Activated T-helper 1 cell treated with anti-CD3 and anti-CD28 coated beads, Interleukin-12 subunit alpha, Interleukin-12 subunit beta, Interleukin-2, Interleukin-4 antibody, amounts not matched to agents 30 ng/mL and 10 ng/mL and 1 ng/mL, durations not matched to agents 14 hours and 24 hours and 36 hours (primary cell): ENCODE measurements at places on chromosomes 12 and 14.
A peak's percentile ranks its signal among the peaks of the same experiment; 100 is the strongest.

DNA sequence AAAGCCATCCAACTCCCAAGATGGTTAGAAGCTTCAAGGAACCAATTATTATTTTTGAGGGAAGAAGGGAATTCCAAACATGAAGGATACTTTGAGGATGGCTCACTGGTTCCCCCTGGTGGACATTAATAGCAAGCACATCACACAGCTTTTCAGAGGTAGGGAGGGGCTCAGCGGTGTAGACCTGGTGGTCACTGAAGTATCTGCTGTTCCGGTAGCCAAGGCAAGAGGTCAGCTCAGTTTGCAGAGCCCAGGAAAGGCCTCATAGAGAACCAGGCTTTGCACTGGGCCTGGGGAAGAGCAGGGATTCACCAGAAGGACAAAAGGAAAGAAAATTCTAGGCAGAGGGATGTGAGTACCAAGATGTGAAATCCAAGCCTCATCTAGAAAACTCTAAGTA is 118.7 kb downstream of the KSR2 start:
- H3K4me3 ChIP-seq: no peak overlapping the region
- H3K27ac ChIP-seq: no peak overlapping the region
- H3K27me3 ChIP-seq: peaks cover 2% of the 10 kb centered on the region
- no peaks in the 10 kb centered on the region for H3K36me3 ChIP-seq

GRCh38 chr14:35688126-35688826 is 120.8 kb downstream of the RALGAPA1 start:
- H3K4me3 ChIP-seq: no peak overlapping the region
- no peaks in the 10 kb centered on the region for H3K27me3 ChIP-seq
- H3K27ac ChIP-seq: no peak overlapping the region
- peaks cover 8% of the 10 kb centered on the region for H3K36me3 ChIP-seq
- H3K4me1 ChIP-seq: peaks cover 25% of the 10 kb centered on the region

DNA sequence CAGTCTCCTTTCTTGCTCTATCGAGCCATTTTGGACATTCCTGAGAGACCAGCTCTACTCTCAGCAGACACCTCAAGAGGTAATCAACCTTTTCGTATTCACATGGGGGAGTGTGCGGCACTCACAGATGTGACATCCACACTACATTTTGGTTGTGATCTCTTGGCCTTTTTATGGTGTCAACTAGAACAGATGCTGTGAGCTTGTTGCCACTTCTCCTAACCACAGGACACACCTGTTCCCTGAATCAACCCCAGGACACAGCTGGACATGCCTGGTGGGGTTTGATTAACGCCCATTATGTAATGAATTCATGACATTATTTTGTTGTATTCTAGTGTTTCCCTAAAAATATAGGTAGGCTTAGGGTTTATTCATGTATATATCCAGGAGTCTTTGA is 1143.6 kb downstream of the TMEM121 start:
- no peaks in the 10 kb centered on the region for H3K4me1 ChIP-seq
- H3K27ac ChIP-seq: no peak overlapping the region
- no peak overlapping the region for H3K4me3 ChIP-seq
- peaks cover 36% of the 10 kb centered on the region for H3K27me3 ChIP-seq

- no peak overlapping the region for H3K4me3 ChIP-seq
- DNase-seq: no peak
- no peaks in the 10 kb centered on the region for H3K27me3 ChIP-seq
- no peaks in the 10 kb centered on the region for H3K4me1 ChIP-seq
- H3K36me3 ChIP-seq: no peaks in the 10 kb centered on the region
Measured at GRCh38 chr12:19988459-19988873, 379.9 kb upstream of the PDE3A start.

DNA sequence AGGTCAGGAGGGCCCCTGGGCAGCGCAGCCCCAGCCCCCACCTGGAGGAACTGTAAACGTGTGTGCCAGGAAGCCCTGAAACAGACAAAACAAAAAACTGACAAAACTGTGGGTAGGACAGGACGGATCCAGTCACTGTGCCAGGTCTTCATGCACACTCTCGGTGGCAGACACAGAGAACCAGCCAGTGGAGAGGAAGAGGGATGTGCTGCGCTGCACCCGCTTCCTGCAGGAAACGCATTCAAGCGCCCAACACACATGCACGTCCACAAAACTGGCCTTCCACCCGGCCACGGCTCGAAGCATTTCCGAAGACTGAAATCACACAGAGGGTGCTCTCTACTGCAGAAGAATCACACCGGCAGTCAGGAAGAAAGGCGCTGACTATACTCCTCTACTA is 16.9 kb downstream of the BRF1 start:
- peak overlapping the region; percentile 45 for H3K4me3 ChIP-seq
- peaks cover 31% of the 10 kb centered on the region for H3K4me1 ChIP-seq
- H3K27me3 ChIP-seq: no peaks in the 10 kb centered on the region

- peaks cover 8% of the 10 kb centered on the region for H3K4me1 ChIP-seq
- no peaks in the 10 kb centered on the region for H3K27me3 ChIP-seq
- H3K4me3 ChIP-seq: no peak overlapping the region
- H3K27ac ChIP-seq: no peak overlapping the region
- DNase-seq: no peak
- H3K36me3 ChIP-seq: peaks cover 28% of the 10 kb centered on the region
Measured at GRCh38 chr12:79818856-79819255, 116.0 kb downstream of the PPP1R12A start.

GRCh38 chr12:11825278-11825677 is 175.8 kb downstream of the ETV6 start:
- DNase-seq: no peak
- H3K4me1 ChIP-seq: peaks cover 55% of the 10 kb centered on the region
- peak overlapping the region; percentile 19 for H3K4me3 ChIP-seq
- H3K27ac ChIP-seq: peak overlapping the region; percentile 54
- H3K36me3 ChIP-seq: peaks cover 45% of the 10 kb centered on the region

GRCh38 chr12:88420457-88420856 is 159.8 kb downstream of the KITLG start:
- H3K27ac ChIP-seq: no peak overlapping the region
- H3K4me3 ChIP-seq: no peak overlapping the region
- H3K36me3 ChIP-seq: no peaks in the 10 kb centered on the region
- H3K27me3 ChIP-seq: no peaks in the 10 kb centered on the region

DNA sequence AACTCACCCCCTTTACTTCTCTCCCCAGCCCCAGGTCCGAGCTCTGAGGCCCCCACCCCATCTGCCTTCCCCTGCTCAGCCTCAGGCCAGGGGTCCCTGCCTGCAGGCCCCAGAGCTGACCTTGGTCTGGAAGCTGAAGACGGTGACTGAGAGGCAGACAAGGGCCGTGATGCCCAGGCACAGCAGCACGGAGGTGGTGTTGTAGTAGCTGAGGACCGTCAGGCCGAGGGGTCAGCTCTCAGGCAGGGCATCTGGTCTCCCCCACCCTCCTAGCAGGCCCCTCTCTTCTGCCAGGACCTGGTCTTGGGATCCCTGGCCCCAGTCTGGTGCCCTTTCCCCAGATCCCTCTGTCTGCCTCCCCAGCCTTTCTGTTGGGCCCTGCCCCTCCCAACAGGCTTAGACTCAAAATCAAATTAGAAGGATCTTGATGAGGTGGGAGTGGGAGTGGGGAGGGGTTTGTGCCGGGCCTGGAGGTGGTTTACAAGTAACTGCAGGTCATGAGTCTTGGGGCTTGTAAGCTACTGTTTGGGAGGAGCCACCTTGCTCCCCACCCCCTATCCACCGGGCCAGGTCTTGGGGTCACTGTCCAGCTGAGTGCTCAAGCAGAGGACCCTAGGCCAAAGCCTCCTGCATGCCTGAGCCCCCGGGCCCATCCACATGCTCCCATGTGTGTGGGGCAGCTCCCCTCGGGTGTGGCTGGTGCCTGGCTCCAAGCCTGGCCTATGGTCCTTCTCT is 14.2 kb downstream of the FAIM2 start:
- no peak overlapping the region for H3K4me3 ChIP-seq
- no peaks in the 10 kb centered on the region for H3K36me3 ChIP-seq
- DNase-seq: no peak
- no peaks in the 10 kb centered on the region for H3K4me1 ChIP-seq

DNA sequence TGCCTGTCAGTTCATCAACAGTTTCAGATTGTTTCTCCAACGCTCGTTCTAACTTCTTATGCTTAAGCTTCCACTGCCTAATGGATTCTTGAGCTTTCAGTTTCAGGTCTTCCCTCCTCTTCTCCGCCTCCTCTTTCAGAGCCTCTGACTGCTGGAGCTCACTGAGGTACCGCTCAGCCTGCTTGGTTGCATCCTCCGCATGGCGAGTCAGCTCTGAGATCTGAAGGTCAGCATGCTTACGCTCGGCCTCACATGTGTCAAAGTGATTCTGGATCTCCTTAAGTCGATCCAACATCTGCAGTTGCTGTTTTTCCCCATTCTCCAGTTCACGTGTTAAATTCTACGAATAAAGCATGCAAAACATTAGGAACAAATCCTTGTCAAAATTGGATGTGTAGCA is 148.8 kb downstream of the CEP128 start:
- H3K36me3 ChIP-seq: peaks cover 9% of the 10 kb centered on the region
- H3K4me1 ChIP-seq: no peaks in the 10 kb centered on the region
- no peaks in the 10 kb centered on the region for H3K27me3 ChIP-seq
- DNase-seq: no peak

DNA sequence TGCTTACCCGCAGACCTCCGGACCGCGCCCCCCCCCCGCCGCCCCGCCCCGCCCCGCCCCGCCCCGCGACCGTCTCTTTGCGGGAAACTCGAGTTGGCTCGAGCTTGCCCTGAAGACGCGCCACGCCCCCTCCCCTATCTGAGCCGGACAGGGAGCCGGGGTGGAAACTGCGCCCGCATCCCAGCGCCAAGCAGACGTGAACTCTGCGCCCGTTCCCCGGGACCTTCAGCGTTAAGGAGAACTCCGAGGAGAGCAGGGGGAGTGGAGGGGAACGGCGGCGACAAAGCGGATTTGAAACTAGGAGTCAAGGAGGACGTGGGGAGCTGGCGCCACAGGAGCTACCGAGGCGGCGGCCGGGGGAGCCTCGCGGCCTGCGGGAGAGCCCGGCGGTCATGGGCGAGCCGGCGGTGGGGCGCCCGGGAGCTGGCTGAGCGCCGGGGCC is at the start of gene KCNK13:
TSS of gene KCNK13 (plus strand) at position 310 of the 442 bp plus-strand sequence. CDS start 212 bp downstream, outside the sequence.
- peak within 1 kb of the TSS; percentile 59 for H3K27ac ChIP-seq
- peak within 1 kb of the TSS; percentile 86 for H3K4me3 ChIP-seq
- H3K36me3 ChIP-seq: no peaks in the 10 kb centered on the region
- peaks cover 65% of the 10 kb centered on the region for H3K27me3 ChIP-seq

DNA sequence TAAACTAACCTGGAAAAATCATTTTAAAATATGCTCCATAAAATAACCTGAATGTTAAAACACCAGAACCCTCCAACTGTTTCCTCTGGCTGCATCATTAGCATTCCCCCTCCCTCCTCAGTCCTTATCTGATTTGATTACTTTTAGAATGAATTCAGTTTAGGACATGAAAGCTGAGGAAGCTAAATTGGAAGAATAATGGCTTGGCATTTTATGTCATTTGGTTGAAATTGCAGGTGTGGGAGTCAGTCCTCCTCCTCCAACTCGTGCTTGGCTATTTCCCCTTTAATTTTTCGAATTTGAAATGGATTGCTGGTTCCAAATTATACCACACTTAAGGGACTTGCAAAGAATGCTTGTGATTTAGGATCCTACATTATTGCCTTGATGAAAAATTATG is 473.0 kb upstream of the STXBP6 start:
- no peak overlapping the region for H3K4me3 ChIP-seq
- H3K4me1 ChIP-seq: no peaks in the 10 kb centered on the region
- H3K27me3 ChIP-seq: no peaks in the 10 kb centered on the region
- no peak overlapping the region for H3K27ac ChIP-seq
- DNase-seq: no peak
- no peaks in the 10 kb centered on the region for H3K36me3 ChIP-seq

DNA sequence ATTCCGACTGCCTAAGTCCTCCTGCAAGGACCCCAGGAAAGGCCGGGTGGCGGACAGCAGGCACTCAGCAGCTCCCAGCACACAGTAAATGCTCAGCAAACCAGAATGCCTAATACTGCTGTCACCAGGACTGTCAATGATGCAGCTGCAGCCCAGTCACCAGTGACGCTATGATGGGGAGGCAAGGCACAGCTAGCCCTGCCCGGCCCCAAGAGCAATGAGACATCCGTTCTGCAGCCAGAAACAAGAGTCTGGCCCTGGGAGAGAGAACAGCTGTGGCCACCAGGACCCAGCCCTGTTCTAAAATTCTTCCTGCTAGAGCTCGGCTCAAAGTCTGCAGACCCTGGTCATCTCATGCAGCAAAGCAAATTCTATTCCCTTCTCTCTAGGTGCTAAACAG is 69.8 kb downstream of the NCOR2 start:
- H3K27ac ChIP-seq: no peak overlapping the region
- peaks cover 4% of the 10 kb centered on the region for H3K36me3 ChIP-seq
- H3K4me1 ChIP-seq: peaks cover 27% of the 10 kb centered on the region
- H3K4me3 ChIP-seq: no peak overlapping the region

GRCh38 chr12:130982565-130983225 is 29.0 kb downstream of the ADGRD1 start:
- H3K27me3 ChIP-seq: peaks cover 9% of the 10 kb centered on the region
- no peaks in the 10 kb centered on the region for H3K4me1 ChIP-seq
- no peak overlapping the region for H3K27ac ChIP-seq

GRCh38 chr12:113465808-113466453 is 5.7 kb downstream of the LHX5 start:
- DNase-seq: no peak
- peak overlapping the region; percentile 64 for H3K27ac ChIP-seq
- peaks cover 62% of the 10 kb centered on the region for H3K27me3 ChIP-seq
- peaks cover 11% of the 10 kb centered on the region for H3K4me1 ChIP-seq

GRCh38 chr14:71594821-71595220 is 337.4 kb upstream of the RGS6 start:
- peaks cover 23% of the 10 kb centered on the region for H3K36me3 ChIP-seq
- H3K27ac ChIP-seq: peak overlapping the region; percentile 18
- no peak overlapping the region for H3K4me3 ChIP-seq
- no peaks in the 10 kb centered on the region for H3K27me3 ChIP-seq
- H3K4me1 ChIP-seq: peaks cover 69% of the 10 kb centered on the region

DNA sequence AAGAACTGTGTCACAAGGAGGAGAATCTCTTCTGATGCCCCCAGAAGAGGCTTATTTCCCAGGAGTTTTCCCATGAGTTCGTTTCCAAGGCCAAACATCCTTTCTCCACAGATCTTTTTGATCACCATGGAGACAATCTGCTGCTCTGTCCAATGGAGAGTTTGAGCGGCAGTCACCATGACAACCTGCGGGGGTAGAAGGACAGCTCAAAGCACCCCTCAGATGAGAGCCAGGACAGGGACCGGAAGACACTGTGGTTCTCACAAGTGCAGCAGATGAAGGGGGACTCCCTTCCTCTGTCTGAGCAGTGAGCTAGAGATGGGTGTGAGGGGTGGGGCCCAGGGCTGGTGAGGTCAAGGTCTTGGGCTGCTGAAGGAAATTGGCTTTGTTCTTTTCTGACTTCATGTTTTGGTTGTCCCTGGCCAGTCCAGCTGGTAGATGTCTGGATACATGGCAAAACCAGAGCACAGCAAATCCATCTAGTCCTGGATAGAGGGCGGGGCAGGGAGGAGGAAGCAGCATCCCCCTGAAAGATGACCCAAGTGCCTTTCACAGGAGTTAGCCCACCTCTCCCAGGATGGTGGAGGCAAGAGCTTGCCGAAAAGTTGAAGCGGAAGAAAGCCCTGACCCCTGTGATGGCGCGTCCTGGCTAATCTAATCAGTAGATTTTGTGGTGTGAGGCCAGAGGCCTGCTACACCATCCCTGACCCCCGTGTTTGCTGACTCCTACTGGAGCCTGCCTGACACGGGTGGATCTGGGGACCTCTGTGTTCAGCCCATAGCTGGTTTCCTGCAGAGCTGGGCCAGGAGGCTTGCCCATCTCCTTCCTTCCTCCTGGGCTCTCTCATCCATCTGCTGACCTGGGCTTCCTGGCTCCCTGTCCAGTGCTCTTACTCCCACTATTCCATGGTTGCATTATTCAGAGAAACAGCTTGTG is 24.4 kb downstream of the DHRS2 start:
- no peak overlapping the region for H3K27ac ChIP-seq
- H3K4me3 ChIP-seq: no peak overlapping the region
- DNase-seq: no peak
- H3K36me3 ChIP-seq: no peaks in the 10 kb centered on the region

- no peaks in the 10 kb centered on the region for H3K36me3 ChIP-seq
- H3K27ac ChIP-seq: no peak overlapping the region
- no peaks in the 10 kb centered on the region for H3K4me1 ChIP-seq
- H3K4me3 ChIP-seq: no peak overlapping the region
- H3K27me3 ChIP-seq: peaks cover 9% of the 10 kb centered on the region
Measured at GRCh38 chr12:113130457-113131135, 5.0 kb downstream of the RASAL1 start.
